NCI-H2029 treated with DMSO at 0.1 percent for 48 hours (cell line): ENCODE measurements at places on chromosomes 16 and 17.

GRCh38 chr16:57360321-57360935 is 1.8 kb downstream of the CCL22 start:
- no peak for DNase-seq

GRCh38 chr16:48223490-48223889 is 20.6 kb upstream of the LONP2 start:
- DNase-seq = no peak

- no peak for DNase-seq
Measured at GRCh38 chr17:67364847-67365737, 1.3 kb downstream of the PSMD12 start.

GRCh38 chr16:28937222-28937876 is 5.6 kb downstream of the CD19 start:
- no peak for DNase-seq

DNA sequence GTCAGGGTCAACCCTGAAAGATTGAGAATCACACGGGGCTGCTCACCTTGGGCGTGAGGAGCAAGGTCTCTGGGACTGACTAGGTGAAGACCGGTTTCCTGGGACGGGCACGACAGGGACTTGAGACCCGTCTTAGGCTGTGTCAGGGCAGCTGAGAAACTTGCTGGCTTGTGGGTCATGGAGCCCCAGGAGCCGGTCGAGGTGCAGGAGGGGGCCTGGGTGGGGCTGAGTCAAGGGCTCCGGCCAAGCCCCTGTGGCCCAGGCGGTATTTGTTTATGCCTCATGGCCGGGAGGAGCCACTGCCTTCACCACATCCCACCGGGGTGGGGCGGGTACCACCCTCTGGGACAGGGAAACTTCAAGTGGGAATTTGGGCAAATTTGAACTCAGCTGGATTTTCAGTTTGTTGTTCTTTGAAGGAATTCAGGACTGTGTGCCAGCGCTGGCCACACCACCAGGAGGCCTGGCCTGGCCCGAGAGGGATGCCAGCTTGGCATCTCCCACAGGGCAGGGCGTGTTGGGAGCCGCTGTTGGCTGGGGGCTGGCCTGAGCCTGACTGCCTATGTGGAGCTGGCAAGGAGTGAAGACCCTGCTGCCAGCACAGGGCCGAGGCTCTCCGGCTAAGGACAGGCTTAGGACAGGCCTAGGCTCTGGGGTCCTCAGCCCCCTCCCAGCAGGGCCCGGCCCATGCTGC is 116.1 kb downstream of the METRNL start:
- no peak for DNase-seq

- DNase-seq = no peak
Measured at GRCh38 chr17:31052187-31052889, 42.4 kb upstream of the NF1 start.

- no peak for DNase-seq
Measured at GRCh38 chr16:47065766-47066688, 77.7 kb downstream of the NETO2 start.

DNA sequence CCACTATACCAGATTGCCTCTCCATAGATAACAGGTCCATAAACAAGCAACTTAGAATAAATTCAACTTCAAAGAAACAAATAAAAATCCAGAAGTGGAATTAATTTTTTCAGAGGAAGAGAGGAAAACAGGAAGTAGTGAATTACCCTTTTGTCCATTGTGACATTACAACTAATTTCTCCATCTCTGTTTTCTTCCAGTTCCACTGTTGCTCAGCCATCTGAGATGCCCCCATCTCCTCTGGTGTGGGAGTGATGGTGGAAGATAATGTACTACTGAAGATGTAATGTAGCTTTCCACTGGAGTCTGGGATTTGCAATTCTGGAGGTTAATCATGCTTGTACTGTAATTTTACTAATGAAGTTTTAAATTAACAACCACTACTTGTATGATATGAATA is 124.6 kb upstream of the TMEM97 start:
- no peak for DNase-seq

- no peak for DNase-seq
Measured at GRCh38 chr17:76397184-76397583, 12.8 kb downstream of the SPHK1 start.

- DNase-seq = no peak
Measured at GRCh38 chr17:67018471-67019434, 25.6 kb upstream of the CACNG1 start.

- DNase-seq = no peak
Measured at GRCh38 chr17:46986366-46986765, 7.3 kb upstream of the RPRML start.

GRCh38 chr17:51833045-51833444 is 325.5 kb downstream of the CA10 start:
- no peak for DNase-seq

GRCh38 chr16:12426122-12426521 is 377.6 kb downstream of the CPPED1 start:
- no peak for DNase-seq

- DNase-seq = no peak
Measured at GRCh38 chr17:28954886-28955285, 3.6 kb upstream of the PHF12 start.

GRCh38 chr17:77615703-77616253 is 342.7 kb upstream of the TNRC6C start:
- DNase-seq = no peak

- DNase-seq = no peak
Measured at GRCh38 chr17:74235040-74235581, 21.7 kb downstream of the TTYH2 start.

DNA sequence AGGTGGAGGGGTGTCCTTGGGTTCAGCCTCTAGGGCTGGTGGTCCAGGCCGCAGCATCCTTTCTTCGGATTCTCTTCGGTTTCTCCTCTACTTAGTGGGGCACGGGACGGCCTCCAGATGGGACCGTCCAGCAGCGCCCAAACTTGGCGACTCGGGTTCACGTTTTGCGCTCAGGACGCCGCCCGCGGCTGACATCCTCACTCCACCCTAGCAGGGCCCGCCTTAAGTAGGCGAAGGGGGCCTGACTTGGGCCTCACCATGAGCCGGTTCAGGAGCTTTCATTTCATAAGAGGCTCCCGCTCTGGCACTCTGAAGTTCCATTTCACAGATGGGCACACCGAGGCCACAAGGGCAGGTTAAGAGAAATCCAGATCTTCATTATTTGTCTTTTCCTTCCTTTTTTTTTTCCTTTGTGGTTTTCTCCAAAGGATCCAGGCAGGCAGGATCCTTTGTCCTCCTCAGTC is 141.2 kb downstream of the SEC14L1 start:
- no peak for DNase-seq

DNA sequence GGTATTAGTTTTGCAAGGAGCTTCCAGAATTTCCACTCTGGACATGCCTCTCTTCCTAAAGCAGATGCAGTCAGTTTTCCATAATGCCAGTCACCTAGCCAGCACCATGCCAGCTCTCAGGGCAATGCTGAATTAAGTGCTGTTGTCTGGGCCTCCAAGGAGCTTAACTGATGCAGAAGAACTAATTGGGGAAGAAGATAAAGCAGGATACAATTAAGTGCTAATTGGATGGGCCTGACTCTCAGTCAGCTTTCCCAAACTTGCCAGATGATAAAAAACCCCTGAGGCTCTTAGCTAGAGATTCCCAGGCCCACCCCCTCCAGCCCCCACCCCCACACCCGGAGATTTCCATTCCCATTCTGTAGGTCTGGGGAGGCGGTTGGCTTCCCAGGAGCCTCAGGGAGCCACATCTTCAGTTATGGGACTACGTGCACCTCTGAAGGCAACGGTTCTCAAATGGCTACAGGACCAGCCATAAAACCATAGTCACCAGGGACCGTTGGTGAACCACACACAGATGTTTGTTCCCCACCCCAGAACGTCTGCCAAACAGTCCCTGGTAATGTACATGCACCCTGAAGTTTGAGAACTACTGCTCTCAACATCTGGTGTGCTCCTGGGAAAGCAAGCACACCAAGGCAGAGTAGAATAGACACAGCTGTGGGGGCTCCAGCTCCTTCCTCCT is 499.1 kb upstream of the CDH5 start:
- DNase-seq = no peak

- no peak for DNase-seq
Measured at GRCh38 chr16:69859105-69859989, 91.8 kb upstream of the CLEC18A start.

GRCh38 chr17:32971171-32971570 is 20.5 kb upstream of the SPACA3 start:
- DNase-seq = no peak

- no peak for DNase-seq
Measured at GRCh38 chr17:59725691-59726090, 18.2 kb downstream of the VMP1 start.

DNA sequence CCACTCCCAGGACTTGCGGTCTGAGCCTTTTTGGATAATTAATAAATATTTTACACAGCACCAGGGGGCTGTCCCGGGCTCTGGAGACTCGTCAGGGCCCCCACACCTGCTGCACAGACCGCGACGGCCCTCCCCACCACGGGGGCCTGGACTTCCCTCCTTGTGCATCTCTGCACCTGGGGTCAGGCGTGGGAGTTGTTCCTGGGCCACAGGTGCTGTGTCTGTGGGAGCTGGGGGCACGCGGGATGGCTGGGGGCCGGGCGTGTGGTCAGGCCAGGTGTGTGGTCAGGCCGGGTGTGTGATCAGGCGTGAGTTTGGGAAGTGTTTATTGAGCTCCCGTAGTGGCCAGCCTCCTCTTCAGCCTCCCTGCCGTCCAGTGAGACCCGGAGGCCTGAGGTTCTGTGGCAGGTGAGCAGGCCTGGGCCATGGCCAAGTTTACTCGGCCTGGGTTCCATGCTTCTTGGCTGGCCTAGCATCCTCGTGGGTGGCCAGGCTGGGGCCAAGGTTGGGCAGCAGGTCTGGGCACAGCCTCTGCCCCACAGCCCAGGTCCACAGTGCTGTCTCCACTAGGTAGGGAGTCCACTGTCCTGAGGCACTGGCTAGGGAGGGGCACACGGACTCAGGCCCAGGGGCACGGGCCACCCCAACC is 1.9 kb upstream of the STUB1 start:
- no peak for DNase-seq

- DNase-seq = no peak
Measured at GRCh38 chr16:25692742-25693508, 1.2 kb downstream of the HS3ST4 start.
